ENCODE measurements at places on chromosomes 3 and 15.
A peak's percentile ranks its signal among the peaks of the same experiment; 100 is the strongest.

GRCh38 chr3:117846238-117846637, 1136.7 kb downstream of the TUSC7 start:
- DNase-seq: no peak

- DNase-seq: no peak
Observed at GRCh38 chr3:15307580-15307979, 24.8 kb downstream of the SH3BP5 start.

DNA sequence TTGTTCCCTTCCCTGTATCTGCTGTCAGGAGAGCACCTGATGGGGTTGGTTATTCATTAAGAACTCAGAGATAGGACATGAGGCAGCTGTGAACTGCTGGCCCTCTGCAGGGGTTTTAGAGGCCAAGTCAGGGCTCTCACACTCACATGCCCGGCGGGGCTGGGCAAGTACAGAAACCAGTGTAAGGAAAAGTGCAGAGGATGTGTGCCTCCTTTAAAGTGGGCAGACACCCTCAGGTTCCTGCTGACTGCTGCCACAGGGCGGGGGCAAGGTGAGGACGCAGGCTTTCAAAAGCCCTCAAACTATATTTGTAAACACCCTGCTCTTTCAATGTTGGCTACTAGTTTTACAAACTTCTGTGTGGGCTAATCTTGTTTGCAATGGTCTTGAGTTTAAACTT, 22.4 kb downstream of the CXCR6 start:
- DNase-seq: no peak

DNA sequence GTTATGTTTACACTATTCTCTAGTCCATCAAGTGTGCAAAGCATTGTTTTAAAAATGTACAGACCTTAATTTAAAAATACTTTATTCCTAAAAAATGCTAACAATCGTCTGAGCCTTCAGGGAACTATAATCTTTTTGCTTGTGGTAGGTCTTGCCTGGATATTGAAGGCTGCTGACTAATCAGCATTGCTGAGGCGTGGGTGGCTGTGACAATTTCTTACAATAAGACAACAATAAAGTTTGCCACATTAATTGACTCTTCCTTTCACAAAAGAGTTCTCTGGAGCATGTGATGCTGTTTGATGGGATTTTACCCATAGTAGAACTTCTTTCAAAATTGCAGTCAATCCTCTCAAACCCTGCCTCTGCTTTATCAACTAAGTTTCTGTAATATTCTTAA, 384.0 kb upstream of the TGFBR2 start:
- no peak for DNase-seq

- no peak for DNase-seq
Observed at GRCh38 chr3:161576311-161576710, 79.7 kb downstream of the OTOL1 start.

DNA sequence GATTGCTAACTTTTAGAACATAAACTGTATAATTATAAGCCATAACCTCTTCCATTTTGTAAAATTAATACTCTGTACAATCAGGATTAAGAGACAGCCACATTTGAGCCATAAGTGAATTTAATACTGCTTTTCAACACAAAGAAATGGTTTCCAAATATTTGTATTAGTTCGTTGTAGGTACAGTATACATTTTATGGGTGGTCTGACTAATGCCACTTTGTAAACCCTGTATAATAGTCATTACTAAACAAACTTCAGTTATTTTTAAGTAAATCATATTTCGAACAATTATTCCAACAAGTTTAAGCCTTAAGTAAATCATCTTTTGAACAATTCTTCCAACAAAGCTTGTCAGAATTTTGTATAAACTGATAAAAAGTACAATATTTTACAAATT, 11.0 kb downstream of the ALCAM start:
- DNase-seq: no peak

DNA sequence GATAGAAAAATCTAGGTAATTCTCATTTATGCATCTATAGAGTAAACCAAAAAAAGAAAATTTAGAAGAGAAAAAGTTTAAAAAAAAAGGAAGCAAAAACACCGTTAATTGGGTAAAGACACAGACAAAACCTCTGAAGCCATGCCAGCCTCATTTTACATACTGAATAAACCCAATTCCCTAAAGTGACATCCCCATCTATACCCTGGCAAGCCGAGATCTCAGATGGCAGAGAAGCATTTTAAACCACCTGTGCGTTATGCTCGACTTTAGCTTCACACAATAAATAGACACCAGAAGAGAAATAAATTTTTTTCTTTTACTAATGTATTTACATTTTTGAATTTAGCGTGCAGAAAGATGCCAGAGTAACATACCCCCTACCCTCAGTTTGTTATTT, 382.1 kb downstream of the PLCL2 start:
- DNase-seq: no peak

GRCh38 chr15:77573802-77574201, 58.9 kb downstream of the LINGO1 start:
- DNase-seq: no peak

GRCh38 chr3:181567311-181568075, 144.2 kb upstream of the SOX2 start:
- no peak for DNase-seq

DNA sequence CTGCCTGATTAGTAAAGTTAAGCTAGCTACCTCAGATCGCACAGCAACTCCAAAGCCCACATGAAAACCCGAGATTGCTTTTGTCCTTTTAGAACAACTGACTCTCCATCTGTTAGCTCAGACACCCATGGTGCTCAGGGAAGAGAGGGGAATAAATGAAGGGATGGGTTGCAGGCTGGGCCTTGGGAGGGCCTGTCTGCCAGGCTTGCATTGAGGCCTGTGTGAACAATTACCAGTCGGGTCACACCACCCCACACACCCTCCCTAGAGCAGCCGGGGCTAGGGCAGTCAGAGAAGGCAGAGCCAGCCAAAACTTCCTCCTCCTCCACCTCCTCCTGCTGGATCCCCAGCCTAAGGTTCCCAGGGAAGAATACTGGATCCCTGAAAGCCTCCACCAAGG, 8.8 kb upstream of the PRKAR2A start:
- DNase-seq: no peak

GRCh38 chr3:172506094-172506493, 17.1 kb downstream of the TNFSF10 start:
- DNase-seq: no peak

GRCh38 chr3:150252462-150252861, 155.6 kb upstream of the TSC22D2 start:
- no peak for DNase-seq

- DNase-seq: no peak
Observed at GRCh38 chr3:186400662-186401061, 38.6 kb upstream of the DGKG start.

GRCh38 chr3:57583544-57583943, 13.6 kb downstream of the ARF4 start:
- DNase-seq: no peak

GRCh38 chr3:131454501-131454900, 48.3 kb downstream of the MRPL3 start:
- no peak for DNase-seq

GRCh38 chr15:93900476-93901400, 330.6 kb upstream of the MCTP2 start:
- DNase-seq: no peak

DNA sequence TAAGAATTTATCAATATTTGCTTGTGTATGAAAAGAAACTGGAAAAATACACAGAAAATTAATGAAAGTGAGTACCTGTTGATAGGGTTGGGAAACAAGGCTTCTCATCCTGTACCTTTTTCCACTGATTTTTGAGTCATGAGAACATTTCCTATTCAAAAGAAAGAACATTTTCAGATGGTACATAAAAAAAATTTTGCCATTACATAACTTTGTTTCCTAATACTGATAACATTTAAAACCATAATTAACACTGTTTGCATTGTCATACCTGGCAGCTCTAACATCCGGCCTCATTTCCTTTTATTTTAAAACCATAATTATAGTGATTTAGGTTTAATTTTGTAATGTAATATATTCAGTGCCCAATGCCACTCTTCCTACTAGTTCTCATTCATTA, 11.7 kb downstream of the NKTR start:
- no peak for DNase-seq

GRCh38 chr15:89809093-89809786, 5.4 kb downstream of the ANPEP start:
- DNase-seq: no peak

- no peak for DNase-seq
Observed at GRCh38 chr15:25436707-25437106, 2.1 kb downstream of the UBE3A start.

- no peak for DNase-seq
Observed at GRCh38 chr15:69740684-69741083, 288.1 kb downstream of the RPLP1 start.

- DNase-seq: no peak
Observed at GRCh38 chr3:105430455-105430854, 63.7 kb downstream of the ALCAM start.

DNA sequence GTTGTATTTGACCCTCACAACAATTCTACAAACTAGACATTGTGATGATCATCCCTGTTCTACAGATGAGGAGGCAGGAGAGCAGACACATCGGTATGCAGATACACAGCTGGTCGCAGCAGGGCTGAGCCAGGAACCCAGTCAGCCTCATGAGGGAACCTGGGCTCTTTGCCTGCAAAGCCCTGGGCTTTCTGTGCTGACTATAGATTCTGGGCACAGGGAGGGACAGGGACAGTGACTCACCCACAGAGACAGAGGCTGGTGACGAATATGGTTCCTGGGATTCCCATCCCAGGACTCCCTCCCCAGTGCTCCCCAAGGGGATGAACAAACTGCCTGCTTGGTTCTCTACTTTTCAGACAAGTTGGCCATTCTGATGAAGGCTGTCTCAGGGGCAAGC, 3.8 kb upstream of the CAMP start:
- no peak for DNase-seq

- no peak for DNase-seq
Observed at GRCh38 chr3:23036728-23037127, 166.4 kb upstream of the UBE2E2 start.

DNA sequence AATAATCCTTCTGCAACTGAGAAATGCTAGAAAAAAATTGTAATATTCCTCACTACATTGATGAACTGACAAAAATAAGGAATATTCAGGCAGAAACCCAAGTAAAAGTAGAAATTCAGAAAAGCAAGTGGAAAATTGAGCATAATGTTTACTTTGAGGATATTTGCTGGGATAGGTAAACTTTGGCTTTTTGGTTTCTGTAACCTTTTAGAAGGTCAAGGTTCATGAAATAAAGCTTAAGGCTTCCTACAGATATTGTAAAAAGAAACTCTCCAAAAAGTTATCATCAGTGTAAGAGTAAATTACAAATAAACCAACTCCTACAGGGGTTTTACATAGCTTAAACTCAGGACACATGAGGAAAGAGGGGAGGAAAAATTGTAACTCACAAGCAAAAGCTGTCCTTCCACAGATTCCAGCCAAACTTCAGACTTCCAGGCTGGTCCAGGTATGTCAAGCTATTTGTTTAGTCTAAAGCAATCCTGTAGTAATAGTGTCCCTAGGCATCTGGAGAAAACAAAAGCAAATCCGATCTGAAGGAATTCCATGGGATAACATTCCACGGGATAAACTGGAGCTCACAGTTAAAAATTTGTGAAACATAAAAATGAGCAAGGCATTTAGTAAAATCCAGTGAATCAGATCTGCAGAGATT, 21.1 kb downstream of the C3orf70 start:
- DNase-seq: no peak

DNA sequence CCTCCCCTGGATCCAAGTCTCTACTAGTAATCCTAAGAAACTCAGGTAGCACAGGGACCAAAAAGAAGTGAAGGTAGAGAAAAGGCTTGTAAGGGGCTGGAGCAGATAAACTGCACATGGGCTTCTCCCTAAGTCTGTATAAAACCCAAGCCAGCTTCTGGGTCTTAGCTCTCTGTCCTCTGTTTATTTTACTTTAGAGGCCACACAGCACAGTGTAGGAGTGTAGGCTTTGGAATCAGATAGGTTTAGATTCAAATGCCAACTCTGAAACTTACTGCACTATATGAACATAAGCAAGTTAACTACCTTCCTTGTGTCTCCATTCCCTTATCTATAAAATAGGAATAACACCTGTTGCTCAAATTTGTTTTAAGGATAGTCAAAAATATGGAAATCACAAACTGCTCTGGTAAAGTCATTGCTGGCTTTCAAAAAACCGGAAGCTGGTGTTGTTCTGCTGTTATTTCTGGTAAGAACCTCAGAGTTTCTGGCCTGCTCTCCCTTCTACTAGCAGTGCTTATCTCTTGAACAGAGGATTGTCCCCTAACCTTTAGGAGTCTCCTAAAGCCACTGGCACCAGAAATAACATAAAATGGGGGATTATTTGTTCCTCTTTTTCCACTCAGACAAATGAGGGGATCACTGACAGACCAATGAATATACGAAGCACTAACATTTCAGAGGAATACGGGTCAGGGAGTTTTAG, 33.8 kb downstream of the PIK3R4 start:
- no peak for DNase-seq

- peak; percentile 16 for DNase-seq
Observed at GRCh38 chr15:58212909-58213526, 74.8 kb downstream of the AQP9 start.

- no peak for DNase-seq
Observed at GRCh38 chr3:134104031-134104430, 74.3 kb upstream of the SLCO2A1 start.

DNA sequence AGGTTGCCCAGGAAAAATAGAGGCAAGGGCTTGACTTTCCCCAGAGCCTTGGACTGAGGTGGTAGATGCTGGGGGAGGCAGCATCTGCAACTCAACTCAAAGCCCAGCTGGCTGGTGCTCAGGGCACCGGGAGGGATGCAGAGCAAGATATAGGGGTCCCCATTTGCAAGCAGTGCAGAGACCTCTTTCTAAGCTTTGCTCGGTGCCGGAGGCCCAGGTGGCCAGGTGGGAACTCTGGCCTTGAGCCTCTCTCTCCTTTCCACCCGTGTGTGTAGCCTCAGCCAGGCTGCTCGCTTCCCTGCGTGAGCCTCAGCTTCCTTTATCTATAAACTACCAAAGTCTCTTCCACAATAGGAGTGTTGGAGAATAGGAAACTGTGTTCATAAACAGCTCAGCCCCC, 36.5 kb downstream of the SLC6A6 start:
- DNase-seq: no peak

DNA sequence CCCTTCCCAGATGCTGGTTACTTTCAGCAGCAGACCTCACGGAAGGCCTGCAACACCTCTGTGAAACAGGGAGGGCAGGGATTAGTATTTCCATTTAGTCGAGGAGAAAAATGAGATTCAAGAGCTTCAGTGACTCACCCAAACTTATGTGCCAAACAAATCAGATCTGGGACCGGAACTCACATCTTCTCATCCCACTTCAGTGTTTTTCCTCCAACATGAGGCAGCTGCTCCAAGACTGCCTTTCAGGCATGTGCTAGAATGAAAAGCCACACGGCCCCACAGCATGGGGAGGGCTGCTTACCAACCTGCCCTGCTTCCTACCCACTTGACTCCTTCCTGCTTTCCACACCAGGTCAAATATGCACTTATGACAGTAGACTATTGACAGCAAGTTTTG, 129.4 kb upstream of the SLC24A5 start:
- no peak for DNase-seq

- DNase-seq: no peak
Observed at GRCh38 chr3:24944805-24945520, 450.3 kb upstream of the THRB start.
